ENCODE measurements at places on chromosomes 4 and X. TPM values are rescaled to one million over a fixed set of nuclear protein-coding genes. Genes with fewer than 3 reads are reported as not detected.

- no peak overlapping the region for H3K27ac ChIP-seq
- no peak for DNase-seq
- H3K27me3 ChIP-seq, result no peaks in the 10 kb centered on the region
- no peaks in the 10 kb centered on the region for H3K36me3 ChIP-seq
- no peaks in the 10 kb centered on the region for H3K4me1 ChIP-seq
- H3K4me3 ChIP-seq, result no peak overlapping the region
These were observed 206.7 kb downstream of the MGST2 start for GRCh38 chr4:139872274-139872673.

- no peaks in the 10 kb centered on the region for H3K36me3 ChIP-seq
- H3K27ac ChIP-seq, result no peak overlapping the region
- DNase-seq, result no peak
- no peaks in the 10 kb centered on the region for H3K27me3 ChIP-seq
- no peak overlapping the region for H3K4me3 ChIP-seq
- no peaks in the 10 kb centered on the region for H3K4me1 ChIP-seq
These were observed 83.5 kb downstream of the CDS1 start for GRCh38 chr4:84666439-84666838.

DNA sequence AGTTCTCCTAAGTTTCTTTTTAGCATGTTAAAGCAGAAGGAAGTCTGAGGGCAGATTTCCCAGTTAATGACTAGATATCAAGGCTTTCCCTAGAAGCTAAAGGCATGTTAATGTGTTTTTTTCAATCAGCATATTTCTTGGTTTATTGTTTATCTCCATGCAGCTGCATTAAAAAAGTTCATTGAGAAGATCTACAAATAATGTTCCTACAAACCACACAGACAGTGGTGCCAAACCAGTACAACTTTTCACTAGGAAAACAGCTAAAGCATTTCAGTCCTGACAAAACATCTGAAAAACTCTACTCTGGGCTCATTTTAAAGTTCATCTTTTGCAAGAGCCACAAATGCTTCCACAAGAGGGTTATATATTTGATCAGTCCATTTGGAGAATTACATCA, 320.0 kb downstream of the ADGRL3 start:
- no peaks in the 10 kb centered on the region for H3K36me3 ChIP-seq
- no peaks in the 10 kb centered on the region for H3K27me3 ChIP-seq
- H3K4me3 ChIP-seq, result no peak overlapping the region

Gene CLDN22
- not detected for total RNA-seq

DNA sequence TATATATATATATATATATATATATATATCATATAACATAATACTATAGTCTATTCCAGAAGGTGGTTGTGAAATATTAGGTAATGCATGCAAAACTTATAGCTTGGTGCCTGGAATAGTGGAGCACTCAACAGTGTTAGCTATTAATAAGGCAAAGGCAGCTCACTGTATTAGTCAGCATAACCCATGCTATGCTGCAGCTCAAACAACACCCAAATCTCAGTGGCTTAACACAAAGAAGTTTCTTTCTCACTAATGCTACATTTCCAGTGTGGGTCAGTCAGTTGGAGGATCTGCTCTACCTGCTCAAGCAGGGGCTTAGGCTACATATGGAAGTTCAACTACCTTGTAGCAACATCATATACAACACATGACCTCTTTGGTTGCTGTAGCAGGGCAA, 5.2 kb upstream of the RPGR start:
- no peaks in the 10 kb centered on the region for H3K27me3 ChIP-seq
- no peak overlapping the region for H3K4me3 ChIP-seq
- no peak for DNase-seq
- H3K27ac ChIP-seq, result no peak overlapping the region

Gene NUP62CL
- 3.7 TPM for total RNA-seq

DNA sequence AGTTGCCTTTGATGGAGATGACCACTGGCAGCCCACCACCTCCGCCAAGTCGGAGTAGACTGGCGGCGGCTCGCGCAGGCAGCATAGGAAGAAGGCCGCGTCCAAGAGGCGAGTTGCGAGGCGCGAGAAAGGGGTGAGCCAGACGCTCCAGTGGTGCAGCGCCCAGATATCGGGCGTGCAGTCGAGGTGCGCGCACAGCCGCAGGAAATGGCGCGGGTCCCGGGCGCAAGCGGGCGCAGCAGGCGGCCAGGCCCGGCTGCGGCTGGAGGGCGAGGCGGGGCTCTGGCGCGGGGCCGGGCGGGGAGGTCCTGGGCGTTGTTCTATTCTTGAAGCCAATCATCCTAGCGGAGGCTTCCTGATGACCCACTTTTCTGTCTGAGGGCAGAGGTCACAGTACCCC, 13.2 kb upstream of the PGRMC1 start:
- H3K27ac ChIP-seq, result no peak overlapping the region
- no peaks in the 10 kb centered on the region for H3K27me3 ChIP-seq
- DNase-seq, result no peak
- no peaks in the 10 kb centered on the region for H3K4me1 ChIP-seq

DNA sequence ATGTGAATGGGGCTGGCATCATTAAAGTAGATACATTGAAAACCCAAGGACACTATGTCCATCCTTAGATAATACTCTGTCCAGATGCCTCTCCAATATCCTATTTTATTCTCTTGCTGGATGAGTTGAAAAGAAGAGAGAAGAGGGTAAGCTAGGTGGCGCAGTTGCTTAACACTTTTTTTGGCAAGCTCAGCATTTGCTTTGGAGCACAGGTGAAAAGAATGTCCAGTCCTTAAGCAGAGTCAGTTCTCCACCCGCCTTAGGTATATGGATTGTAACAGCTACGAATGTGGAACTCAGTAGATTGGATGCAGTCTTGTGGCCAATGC, 208.4 kb downstream of the NWD2 start:
- H3K27ac ChIP-seq, result peak overlapping the region; percentile 73
- no peaks in the 10 kb centered on the region for H3K4me1 ChIP-seq
- peaks cover 7% of the 10 kb centered on the region for H3K27me3 ChIP-seq
- no peaks in the 10 kb centered on the region for H3K36me3 ChIP-seq

DNA sequence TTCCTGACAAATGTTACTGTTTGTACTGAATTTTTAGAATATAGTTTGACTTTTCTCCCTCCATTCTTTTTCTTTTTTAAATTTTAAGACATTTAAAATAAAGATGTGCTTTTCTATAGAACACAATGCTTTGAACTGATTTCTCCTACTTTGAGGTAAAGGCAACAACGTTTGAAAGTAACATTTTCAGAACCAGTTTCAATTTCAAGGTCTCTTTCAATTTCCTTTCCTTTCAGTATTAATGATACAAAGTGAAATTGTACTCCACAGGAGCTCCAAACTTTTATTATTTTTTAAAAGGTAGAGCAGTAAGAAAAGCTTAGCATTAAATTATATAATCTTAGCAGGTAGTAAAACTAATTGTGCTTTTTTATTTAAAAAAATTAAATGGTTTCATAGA, 54.9 kb downstream of the NDST4 start:
- no peak overlapping the region for H3K4me3 ChIP-seq
- H3K4me1 ChIP-seq, result no peaks in the 10 kb centered on the region
- DNase-seq, result no peak
- no peaks in the 10 kb centered on the region for H3K27me3 ChIP-seq

Data from colonic mucosa (tissue), 4 donors.